Activated CD8-positive, alpha-beta T cell treated with anti-CD3 and anti-CD28 coated beads for 36 hours (primary cell): ENCODE measurements at places on chromosomes 2 and 18. TPM values are rescaled to one million over a fixed set of nuclear protein-coding genes. Genes with fewer than 3 reads are reported as not detected.

The EVX2 gene
- total RNA-seq = not detected

The SPATA3 gene
- 0.59 TPM for total RNA-seq

The TUBB8B gene
- not detected for total RNA-seq

GRCh38 chr2:226491112-226491511 lies 308.5 kb downstream of the IRS1 start:
- no peak overlapping the region for H3K4me3 ChIP-seq
- H3K27ac ChIP-seq = no peak overlapping the region
- no peak for DNase-seq
- H3K27me3 ChIP-seq = peaks cover 10% of the 10 kb centered on the region
- peaks cover 10% of the 10 kb centered on the region for H3K4me1 ChIP-seq

DNA sequence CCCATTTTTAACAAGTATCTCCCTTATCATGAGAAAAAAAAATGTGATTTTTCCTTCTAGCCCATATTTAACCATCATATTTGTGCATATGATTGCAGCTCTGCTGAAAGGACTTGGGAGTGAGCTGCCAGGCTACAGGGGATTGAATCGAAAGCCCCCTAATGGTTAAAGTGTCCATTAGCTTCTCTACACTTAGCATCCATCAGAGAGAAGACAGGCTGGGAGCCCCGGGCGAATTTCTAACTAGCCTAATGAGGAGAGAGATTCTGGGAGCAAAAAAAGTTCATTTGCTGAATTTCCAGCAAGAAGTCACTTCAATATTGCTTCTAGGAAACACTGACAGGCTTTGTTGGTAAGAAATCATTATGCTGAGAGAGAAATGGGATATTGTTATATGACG lies 848.8 kb downstream of the TDRD15 start:
- H3K4me1 ChIP-seq = no peaks in the 10 kb centered on the region
- H3K27ac ChIP-seq = no peak overlapping the region
- no peak overlapping the region for H3K4me3 ChIP-seq
- H3K36me3 ChIP-seq = no peaks in the 10 kb centered on the region

DNA sequence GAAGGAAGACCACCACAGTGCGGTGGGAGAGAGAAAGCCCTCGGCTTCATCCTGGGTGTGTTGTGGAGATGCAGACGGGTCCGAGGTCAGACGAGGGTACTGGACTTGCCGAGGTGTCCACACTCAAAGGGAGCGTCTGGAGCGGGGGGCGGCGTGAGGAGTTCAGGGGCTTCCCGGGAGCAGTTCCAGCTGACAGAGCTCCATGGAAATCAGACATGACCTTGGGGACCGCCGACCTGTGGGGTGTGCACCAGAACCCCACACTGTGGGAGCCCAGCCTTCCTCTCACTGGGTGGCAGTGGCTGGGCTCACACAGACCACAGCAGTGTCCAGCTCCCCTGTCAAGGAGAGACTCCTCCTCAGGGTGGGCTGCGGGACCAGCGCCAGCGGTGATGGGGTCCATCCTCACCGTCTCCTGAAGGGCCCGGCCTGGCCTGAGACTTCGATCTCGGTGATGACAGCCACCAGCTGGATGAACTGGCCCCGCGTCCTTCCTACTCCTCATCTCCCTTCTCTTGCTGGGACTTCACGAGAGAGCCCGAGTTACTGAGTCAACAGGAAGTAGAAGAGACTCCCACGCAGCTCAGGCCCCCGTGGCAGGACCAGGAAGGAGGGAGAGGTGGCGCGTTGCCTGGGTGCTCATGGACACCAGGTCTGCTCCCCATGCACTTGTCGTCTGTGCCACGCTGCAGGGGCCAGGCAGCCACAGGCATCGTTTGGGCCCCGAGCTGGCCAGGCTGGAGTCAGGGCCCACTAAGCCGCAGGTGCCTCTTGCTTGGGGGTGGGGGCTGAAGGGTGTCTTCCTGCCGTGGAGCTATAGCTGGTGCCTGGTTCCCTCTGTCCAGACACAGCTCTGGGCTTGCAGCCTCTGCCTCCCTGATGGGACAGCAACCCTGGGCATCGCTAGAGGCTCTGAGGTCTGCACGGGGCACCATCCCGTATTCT lies 101.9 kb upstream of the CTDP1 start:
- H3K27me3 ChIP-seq = no peaks in the 10 kb centered on the region
- DNase-seq = peak; percentile 51

GRCh38 chr2:32773448-32773808 lies 145.6 kb downstream of the TTC27 start:
- H3K36me3 ChIP-seq = peaks cover 20% of the 10 kb centered on the region
- peaks cover 4% of the 10 kb centered on the region for H3K4me1 ChIP-seq
- no peak overlapping the region for H3K4me3 ChIP-seq
- no peak overlapping the region for H3K27ac ChIP-seq
- H3K27me3 ChIP-seq = no peaks in the 10 kb centered on the region

DNA sequence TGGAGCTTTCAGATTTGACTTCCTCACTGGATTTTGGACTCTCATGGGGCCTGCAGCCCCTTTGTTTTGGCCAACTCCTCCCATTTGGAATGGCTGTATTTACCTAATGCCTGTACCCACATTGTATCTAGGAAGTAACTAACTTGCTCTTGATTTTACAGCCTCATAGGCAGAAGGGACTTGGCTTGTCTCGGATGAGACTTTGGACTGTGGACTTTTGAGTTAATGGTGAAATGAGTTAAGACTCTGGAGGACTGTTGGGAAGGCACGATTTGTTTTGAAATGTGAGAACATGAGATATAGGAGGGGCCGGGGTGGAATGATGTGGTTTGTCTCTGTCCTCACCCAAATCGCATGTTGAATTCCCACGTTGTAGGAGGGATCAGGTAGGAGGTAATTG lies 233.4 kb upstream of the GALNT5 start:
- H3K4me3 ChIP-seq = no peak overlapping the region
- no peaks in the 10 kb centered on the region for H3K36me3 ChIP-seq
- no peak for DNase-seq
- no peaks in the 10 kb centered on the region for H3K4me1 ChIP-seq

DNA sequence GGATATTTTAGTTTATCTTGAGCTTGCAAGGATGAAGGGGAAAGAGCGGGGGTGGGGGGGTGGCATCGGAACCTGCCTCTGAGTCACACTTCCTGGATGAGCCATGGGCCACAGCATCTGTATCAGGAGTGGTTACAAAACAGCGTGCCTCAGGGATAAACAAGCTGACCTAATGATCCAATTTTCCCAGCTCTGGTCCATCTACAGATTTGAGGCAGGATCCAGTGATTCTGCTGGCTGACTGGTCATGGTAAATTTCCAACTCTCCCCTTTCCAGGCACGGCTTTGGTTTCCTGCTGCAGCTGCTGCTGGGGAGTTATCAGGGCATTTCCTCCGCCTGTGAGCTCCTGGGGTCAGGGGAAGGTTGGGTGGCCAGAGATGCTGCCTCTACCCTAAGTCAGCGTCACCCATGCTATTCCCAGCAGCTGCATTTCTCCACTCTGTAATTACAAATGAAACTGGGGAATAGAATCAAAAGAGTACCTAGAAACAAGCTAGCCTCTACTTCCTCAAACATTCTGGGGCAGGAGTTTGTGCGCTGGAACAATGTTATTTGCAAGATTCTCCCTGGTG lies 4.7 kb upstream of the HPCAL1 start:
- H3K27me3 ChIP-seq = no peaks in the 10 kb centered on the region
- DNase-seq = peak; percentile 87
- peak overlapping the region; percentile 31 for H3K4me3 ChIP-seq
- peaks cover under 1% of the 10 kb centered on the region for H3K36me3 ChIP-seq

DNA sequence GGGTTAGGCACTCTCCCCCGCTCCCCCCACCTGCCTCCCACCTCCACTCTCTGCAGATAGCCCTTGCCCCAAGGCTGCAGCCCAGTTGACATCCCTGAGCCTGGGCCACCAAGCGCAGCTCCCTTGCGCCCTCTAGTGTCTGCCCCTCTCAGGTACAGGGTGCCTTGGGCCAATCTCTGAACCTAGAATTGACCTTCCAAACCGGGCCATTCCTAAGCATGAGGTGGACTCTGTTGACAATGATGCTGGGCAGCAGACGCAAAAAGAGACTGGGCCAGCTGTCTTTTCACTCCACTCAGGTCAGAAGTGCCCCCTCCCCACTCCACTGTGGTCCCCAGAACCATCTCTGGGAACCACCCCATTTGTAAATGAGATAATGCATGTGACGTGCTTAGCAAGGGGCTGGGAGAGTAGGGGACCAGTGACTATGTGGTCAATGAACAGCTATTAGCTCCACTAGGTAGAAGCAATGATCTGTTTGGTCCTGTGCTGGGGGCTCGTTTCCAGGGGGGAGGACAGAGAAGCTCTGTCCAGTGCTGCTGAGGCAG lies 43.3 kb upstream of the PLB1 start:
- H3K27me3 ChIP-seq = no peaks in the 10 kb centered on the region
- no peaks in the 10 kb centered on the region for H3K36me3 ChIP-seq
- peak; percentile 91 for DNase-seq
- H3K27ac ChIP-seq = no peak overlapping the region

- no peak overlapping the region for H3K27ac ChIP-seq
- no peak overlapping the region for H3K4me3 ChIP-seq
- DNase-seq = no peak
- H3K27me3 ChIP-seq = peaks cover 18% of the 10 kb centered on the region
These were observed 20.8 kb downstream of the RASGRP3 start for GRCh38 chr2:33497221-33497650.

DNA sequence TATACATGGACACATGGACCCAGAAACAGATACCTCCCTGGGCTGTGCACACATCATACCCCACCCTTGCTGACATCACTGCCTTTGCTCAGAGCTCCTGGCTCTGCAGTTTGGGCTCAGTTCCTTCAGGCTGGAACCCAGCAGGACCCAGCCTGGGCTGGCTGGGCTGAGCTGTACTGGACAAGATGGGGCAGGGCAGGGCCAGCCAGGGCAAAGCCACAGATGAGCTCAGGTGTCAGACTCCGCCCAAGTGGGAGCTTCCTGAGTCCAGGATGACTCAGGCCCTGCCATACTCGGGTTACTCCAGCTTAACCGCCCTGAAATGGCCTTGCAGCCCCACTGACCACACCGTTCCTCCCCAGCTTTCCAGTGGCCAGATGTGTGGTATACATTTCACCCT lies 284.9 kb downstream of the OSR1 start:
- no peak overlapping the region for H3K27ac ChIP-seq
- H3K36me3 ChIP-seq = peaks cover 2% of the 10 kb centered on the region
- no peak overlapping the region for H3K4me3 ChIP-seq
- H3K27me3 ChIP-seq = no peaks in the 10 kb centered on the region
- DNase-seq = no peak

DNA sequence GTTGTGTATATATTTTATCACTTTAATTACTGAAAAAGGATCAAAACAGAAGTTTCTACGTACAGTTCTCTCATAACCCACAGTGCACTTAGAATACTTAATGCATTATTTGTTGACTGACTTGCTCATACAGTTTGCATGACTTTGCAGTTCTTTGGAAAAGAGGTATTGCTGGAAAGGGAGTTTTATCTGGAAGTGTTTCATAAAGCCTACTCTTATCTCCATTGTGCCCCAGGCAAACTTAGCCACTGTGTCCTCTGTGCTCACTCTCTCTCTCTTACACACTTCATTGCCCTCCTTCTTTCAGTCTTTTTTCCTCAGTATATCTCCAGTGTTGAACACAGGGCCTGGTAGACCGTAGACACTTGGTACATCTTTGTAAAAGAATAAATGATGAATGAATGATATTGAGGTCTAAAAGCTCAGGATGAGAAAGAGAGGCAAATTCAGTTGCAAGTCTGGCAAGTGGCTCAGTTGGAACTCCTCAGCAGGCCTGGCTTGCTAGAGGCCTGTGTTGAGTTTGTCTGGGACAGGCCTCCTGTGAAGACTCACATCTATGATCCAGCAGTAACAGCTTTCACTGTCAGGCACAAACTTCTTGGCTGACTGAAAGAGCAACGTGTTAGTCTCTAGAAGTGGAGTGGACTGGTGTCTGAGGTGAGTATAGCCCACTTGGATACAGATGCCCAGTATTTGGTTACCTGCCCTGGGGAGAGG lies 56.1 kb downstream of the SETBP1 start:
- no peak for DNase-seq
- no peak overlapping the region for H3K4me3 ChIP-seq
- peaks cover 8% of the 10 kb centered on the region for H3K27me3 ChIP-seq
- H3K4me1 ChIP-seq = peaks cover 18% of the 10 kb centered on the region

GRCh38 chr2:133433455-133434451 lies 134.5 kb downstream of the NCKAP5 start:
- no peaks in the 10 kb centered on the region for H3K36me3 ChIP-seq
- H3K4me1 ChIP-seq = no peaks in the 10 kb centered on the region
- H3K27me3 ChIP-seq = no peaks in the 10 kb centered on the region

GRCh38 chr18:38402509-38402908 lies 836.9 kb upstream of the CELF4 start:
- H3K4me1 ChIP-seq = no peaks in the 10 kb centered on the region
- no peak for DNase-seq
- no peak overlapping the region for H3K4me3 ChIP-seq
- no peaks in the 10 kb centered on the region for H3K27me3 ChIP-seq

DNA sequence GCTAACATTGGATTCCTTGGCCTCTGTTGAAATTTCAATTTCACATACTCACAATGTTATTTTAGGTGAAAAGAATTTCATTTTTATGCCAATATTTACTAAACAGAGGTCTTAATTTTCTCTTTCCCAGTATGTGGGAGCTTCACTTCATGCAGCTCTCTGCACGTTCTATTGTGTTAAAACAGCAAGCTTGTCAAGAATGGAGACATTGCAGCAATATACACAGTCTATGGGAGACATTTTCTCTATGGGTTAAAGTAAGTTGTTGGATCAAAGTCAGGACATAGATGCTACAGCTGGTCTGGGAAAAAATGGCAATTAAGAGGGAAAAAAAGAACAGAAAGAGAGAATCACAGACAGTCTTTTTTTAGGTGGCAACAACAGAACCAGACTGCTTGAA lies 70.4 kb upstream of the ARHGAP15 start:
- no peak overlapping the region for H3K27ac ChIP-seq
- no peaks in the 10 kb centered on the region for H3K4me1 ChIP-seq
- H3K36me3 ChIP-seq = no peaks in the 10 kb centered on the region

DNA sequence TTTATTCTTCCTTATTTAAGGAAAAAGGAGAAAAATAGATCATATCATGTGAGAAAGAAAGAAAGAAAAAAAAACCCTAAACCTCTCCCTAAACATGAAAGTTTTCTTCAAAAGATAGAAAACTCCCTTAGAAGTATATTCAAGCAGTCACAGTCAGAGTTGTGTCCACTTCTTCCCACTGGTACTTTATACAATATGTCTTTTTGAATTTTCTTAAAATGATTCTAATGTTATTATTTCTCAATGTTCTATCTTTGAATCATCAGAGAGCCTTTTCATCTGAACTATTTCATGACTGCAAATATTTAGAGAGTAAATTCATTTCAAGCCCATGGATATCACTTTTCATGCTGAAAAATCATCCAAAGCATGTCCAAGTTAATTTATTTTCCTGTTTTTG lies 205.2 kb upstream of the SPOPL start:
- no peak overlapping the region for H3K4me3 ChIP-seq
- no peaks in the 10 kb centered on the region for H3K36me3 ChIP-seq
- H3K27me3 ChIP-seq = no peaks in the 10 kb centered on the region
- no peak overlapping the region for H3K27ac ChIP-seq
- H3K4me1 ChIP-seq = no peaks in the 10 kb centered on the region

DNA sequence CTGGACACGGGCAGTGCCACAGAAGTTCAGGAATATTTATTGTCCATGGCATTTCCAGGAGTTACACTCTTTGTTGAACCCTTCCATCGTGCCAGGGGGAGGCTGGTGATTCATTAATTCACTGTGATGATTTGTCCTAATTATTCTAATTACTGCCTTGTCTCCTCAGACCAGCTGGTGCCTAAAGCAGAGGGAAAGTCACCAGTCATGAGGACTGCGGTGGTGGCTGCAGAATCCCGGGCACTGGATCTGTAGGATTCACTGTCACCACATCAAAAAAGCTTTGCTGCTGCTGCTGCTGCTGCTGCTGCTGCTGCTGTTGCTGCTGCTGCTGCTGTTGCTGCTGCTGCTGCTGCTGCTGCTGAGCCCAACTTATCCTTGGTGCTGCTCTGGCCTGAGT lies 908.2 kb downstream of the TSN start:
- no peak overlapping the region for H3K27ac ChIP-seq
- H3K4me1 ChIP-seq = no peaks in the 10 kb centered on the region
- no peak for DNase-seq
